CD14-positive monocyte (primary cell): ENCODE measurements at places on chromosomes 12 and 14.
A peak's percentile ranks its signal among the peaks of the same experiment; 100 is the strongest.

DNA sequence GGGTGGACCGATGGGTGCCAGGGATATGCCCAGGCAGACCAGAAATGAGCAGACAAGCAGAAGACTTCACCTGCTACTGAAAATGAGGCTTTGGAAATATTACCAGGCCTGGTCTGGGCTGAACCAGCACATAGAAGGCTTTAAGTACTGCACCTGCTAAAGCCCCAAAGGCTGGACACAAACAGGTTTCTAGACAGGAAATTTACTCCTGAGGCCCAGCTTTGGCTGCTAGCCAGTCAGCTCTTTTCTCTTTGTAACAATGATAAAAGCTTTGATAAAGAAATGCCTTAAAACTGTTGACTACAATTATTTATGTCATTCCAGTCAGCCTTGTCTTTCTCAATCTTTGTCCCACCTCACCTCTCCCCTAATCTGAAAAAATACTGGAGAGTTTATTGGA lies 228.9 kb upstream of the EGLN3 start:
- no peak for DNase-seq

- no peak for DNase-seq
Observed at GRCh38 chr14:56118611-56119181, 485 bp downstream of the PELI2 start.

GRCh38 chr14:64733899-64734298 lies 29.7 kb downstream of the PLEKHG3 start:
- no peak for DNase-seq

DNA sequence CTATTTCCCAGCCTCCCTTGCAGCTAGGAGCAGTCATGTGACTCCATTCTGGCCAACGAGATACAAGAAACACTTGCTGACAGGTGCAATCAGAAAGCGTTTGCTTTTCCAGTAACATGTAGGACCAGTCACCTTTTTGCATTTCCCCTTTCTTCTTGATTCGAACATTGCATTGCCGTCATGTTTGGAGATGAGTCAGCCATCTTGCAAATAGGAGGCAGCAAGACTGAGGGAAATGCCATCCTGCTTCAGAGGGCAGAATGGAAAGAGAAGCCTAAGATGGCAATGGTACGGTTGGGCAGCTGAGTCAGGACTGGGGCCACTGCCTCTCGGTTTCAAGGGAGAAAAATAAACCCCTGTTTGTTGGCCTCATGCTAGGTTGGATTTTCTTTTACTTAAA lies 34.5 kb upstream of the GPR132 start:
- DNase-seq: no peak

DNA sequence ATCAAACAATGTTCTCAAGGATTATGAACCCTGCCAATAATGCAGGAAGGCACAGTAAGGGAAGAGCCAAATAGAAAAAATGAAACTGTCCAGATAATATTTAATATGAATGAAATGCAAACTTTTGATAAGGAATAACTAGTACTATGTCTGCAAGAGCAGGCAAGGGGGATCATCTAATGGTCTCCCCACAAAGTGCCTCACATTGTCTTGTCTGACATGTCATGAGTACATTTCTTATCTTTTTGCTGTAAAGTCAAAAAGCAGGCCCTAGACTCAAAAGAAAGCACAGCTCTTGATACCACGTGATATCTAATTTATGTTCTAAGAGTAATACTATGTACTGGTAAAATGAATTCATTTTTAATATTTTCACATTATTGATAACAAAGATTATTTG lies 43.9 kb upstream of the GTF2A1 start:
- DNase-seq: no peak

DNA sequence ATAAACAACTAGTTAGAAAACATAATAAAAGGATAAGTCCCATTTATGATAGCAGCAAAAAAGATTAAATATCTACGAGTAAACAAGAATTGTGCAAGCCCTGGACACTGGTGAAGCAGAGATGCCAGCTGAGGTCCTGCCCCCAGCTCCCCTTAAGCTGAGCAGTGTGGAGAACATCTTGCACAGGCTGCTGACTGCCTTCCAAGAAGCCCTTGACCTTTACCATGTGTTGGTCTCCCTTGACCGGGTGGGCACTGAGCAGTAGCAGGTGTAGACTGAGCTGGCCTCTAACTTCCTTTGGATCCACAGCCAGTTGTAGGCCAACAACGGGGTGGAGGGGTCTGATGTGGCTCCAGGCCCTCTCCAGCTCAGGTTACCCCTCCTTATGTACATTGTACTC lies 47.7 kb upstream of the PAPLN start:
- DNase-seq: no peak

DNA sequence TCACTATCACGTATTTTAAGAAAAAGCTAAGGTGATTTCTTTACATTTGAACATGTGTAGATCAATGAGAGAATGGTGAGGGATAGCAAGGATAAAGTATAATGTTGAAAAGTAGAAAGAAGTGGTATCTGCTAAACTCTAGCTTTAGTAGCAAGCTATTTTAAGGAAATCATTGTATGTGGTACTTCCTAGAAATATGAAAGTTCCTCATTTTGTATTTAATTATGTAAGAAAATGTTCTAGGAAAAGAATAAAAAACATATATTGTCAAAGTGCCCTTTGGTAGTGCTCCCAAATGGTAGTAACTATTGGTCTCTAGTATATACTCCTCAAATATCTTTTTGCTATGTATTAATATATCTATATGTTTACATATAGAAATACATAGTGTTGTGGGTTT lies 35.7 kb downstream of the RAB21 start:
- DNase-seq: peak; percentile 12

DNA sequence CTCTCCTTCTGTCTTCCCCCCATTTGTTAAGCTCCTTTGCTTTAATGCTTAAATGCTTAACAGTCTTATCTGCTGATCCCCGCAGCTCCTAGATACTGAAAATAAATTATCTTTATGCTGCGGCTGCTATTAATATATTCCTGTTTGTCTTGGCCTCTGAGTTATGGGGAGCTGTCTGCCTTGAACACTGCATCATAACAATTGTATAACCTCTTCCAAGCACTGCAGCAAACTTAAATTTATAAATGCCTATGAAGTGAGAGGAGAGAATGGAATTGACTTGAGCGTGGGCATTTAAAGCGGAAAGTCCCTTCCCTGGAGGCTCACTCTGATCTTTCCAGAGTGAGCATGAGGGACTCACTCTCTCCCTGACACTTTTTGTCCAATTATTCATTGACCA lies 23.1 kb upstream of the DCP1B start:
- no peak for DNase-seq

DNA sequence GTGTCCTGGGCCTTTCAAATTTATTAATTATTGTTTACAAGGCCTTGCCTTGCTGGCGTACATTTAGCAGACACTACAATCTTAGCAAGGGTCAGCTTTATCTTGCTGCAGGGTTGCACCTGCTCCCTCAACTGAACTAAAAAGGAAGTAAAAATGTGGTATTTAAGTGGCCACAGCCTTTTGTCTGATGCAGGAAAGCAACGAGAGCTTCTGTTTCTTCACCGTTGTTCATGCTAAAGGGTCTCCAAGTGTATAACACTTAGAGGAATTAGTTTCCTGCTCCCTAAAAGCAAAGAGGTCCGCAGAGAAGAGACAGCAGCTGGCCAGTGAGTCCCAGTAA lies 62.8 kb upstream of the EGLN3 start:
- DNase-seq: no peak

DNA sequence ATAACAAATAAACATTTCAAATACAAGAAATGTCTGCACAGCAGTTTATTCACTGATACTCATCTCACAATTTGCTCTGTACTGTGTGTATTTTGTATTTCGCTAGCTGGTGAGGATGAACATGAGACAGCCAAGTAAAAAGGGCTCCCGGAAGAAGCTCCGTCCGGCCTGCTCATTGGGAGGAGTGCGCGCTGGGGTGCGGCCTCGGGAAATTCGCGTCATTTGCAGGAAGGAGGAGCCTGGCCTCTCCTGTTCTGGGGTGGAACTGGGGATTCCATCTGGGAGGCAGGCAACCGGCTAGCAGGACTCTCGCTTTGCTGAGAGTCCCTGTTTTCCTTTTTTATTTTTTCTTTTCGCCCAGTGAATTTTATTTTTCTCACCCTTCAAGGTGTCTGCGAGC lies 368.4 kb upstream of the TMEM132C start:
- no peak for DNase-seq

GRCh38 chr12:122029620-122030423 lies 8.1 kb downstream of the BCL7A start:
- DNase-seq: no peak

DNA sequence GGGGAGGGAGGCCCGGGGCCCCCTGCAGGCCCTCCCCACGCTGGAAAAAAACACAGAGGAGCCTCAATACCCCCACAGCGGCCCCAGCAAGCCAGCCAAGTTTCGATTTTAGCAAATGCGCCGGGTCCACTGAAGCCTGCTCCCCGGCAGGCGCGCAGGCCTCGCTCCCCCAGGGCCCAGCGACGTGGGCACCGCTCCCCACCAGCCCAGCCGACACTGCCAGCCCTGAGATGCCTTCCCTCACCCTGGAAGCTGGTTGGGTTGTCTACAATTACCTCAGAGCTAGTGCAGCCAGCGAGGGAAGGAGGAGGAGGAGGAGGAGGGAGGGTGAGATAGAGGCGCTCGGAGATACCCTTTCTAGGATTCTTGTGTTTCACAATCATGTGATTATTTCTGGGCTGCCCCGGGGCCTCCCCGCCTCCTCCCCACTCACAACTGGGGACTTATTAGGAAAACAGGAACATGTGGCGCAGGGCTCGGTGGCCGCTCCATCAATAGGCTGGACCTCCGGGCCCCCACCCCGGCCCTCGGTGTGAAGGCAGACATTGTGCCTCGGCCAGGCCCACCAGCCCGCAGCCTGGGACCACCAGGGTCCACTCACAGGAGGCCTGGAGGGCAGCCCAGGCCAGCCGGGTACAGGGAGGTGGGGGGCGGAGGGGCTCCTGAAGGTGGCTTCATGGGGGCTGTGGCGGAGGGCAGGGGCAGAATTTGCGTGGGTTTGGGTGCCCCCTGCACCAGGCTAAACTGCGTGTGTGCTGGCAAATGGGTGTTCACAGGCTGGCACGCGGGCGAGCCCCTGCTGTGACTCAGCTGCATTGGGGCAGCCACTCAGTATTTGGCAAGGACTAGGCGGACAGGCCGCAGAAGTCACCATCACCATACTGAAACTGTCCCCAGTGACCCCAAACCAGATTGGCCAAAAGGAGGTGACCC lies 109.9 kb downstream of the NCOR2 start:
- peak; percentile 98 for DNase-seq

GRCh38 chr14:94173471-94173884 lies 644 bp upstream of the PPP4R4 start:
- DNase-seq: no peak

DNA sequence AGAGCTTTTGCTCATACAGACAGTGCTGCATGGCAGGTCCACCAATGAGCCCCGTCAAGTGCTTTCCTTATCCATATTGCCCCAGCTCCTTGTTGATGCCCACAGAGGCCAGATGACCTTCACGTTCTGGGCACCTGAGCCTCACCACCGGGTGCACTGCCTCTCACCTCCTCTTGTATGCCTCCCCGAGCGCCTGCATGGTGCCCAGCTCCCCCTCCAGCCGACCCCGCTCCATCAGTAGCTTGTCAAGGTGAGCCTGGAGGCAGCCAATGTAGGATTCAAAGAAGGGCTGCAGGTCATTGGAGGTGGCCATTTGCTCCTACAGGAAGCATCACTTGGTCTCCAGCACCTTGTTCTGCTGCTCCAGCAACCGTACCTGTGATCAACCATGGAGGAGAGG lies 31.8 kb upstream of the KRT77 start:
- DNase-seq: no peak

GRCh38 chr12:98645572-98646067 lies 530 bp downstream of the APAF1 start:
- DNase-seq: peak; percentile 36

DNA sequence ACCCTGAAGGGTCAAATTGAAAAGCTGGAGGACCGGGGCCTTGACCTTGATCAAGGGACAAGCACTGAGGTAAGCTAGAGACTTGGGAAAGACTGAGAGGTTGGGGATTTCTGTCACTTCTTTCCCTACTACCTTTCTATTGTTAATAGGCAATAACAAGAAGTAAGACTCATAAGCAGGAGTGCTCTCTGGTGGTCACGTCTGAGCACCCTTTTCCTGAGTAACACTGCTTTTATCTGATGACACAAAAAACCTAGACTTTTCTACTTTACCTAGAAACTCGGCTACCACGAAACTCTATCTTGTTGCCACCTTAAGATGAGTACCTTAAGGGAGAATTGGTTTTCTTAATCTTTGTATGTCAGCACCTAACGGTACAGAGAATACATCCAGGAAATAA lies 35.5 kb upstream of the PPFIBP1 start:
- DNase-seq: no peak

DNA sequence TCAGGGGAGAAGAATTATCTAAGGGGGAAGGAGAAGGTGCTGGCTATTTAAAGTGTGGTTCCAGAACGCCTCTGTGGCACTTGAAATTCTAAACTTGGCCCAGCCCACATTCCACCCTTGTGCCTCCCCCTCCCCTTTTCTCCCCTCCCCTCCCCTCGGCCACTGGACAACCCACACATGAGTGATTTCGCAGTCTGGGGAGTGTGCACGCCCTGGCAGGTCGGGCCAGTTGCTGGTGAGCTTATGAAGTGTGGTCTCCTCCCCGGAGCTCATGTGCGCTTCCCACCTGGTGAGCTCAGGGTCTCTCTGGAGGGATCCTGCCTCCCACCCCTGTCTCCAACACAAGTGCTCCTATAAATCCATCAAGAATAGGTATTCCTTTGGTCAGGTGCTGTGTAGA lies at the start of gene SLC6A13:
SLC6A13 (minus strand) TSS at position 20 of the 400 bp plus-strand sequence. CDS start 2,784 bp downstream, outside the sequence.
- no peak for DNase-seq

GRCh38 chr14:83356080-83356479 lies 1822.4 kb upstream of the SEL1L start:
- DNase-seq: peak; percentile 11

- DNase-seq: no peak
Observed at GRCh38 chr14:33063521-33063920, 124.8 kb downstream of the NPAS3 start.

DNA sequence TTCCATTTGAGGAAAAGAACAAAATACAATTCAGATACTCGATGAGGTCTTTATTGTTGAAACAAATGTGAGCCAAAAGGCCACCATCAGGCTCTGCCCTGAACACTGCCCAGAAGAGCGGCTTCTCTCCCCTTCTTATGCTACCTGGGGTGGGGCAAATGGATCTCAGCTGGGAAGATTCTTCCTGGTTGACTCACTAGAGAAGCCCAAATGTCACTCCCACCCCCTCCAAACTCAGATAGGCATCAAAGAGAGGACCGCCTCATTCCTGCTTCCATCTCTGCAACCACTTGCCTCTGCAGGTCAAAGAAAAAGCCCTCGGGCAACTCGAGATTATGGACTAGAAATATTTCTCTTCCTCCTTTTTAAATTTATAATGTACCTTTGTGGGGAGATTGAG lies 55.8 kb downstream of the TBX3 start:
- no peak for DNase-seq

- DNase-seq: no peak
Observed at GRCh38 chr12:55641595-55641994, 4.9 kb downstream of the OR10P1 start.
